ENCODE measurements at places on chromosomes 4 and X.
A peak's percentile ranks its signal among the peaks of the same experiment; 100 is the strongest.

DNA sequence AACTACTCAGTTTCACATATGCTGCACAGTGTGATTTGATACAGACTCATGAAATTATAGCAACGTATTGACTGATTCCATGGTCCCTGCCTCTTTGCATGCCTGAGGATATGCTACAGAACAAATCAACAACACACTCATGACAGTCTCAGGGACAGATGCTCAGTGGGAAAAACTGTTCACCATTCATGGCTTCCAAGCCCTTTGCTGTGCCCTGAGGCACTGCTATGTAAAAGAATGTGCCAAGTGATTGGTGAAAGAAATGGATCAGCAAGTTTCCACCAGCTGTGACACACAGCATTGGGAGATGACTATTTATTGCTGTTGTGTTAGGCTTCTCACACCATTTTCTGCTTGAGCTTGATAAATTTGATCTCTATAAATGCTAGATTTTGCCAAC is 825.6 kb upstream of the INTU start:
- DNase-seq = peak; percentile 50

GRCh38 chr4:110211007-110211769 is 12.8 kb upstream of the ELOVL6 start:
- peak; percentile 51 for DNase-seq

DNA sequence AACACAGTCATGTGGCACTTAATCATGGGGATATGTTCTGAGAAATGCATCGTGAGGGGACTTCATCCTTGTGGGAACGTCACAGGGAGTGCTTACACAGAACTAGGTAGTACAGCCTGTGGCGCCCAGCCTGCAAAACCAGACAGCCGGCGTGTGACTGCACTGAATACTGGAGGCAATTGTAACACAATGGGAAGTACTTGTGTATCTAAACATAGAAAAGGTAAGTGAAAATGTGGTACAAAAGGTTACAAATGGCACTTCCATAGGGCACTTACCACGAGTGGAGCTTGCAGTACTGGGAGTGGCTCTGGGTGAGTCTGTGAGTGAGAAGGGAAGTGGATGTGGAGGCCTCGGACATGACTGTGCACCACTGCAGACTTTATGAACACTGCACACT is 5.2 kb downstream of the TLR3 start:
- no peak for DNase-seq

DNA sequence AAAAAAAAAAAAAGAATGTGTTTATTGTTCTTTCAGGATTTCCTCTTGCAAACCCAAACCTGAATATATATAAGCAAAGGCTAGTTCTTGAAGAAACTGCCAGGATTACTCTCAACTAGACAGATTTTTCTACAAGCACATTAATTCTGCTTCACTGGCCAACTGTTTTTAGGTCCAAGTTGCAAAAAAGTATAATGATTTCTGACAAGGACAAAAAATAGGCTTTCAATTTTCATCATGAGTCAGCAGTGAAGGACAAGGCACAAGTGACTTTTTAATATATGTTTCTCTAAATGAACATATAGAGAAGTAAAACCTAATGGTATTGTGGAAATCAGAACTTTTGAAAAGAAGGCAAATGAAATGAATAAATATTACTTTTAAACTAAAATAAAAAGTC is 73.7 kb downstream of the ELOVL6 start:
- no peak for DNase-seq

GRCh38 chrX:104254442-104255115 is at the start of gene ESX1:
Gene ESX1 (minus strand): TSS chrX:104254933. CDS start chrX:104254849, 84 bp downstream.
- no peak for DNase-seq

GRCh38 chr4:123398853-123399626 is 2.4 kb downstream of the SPRY1 start:
- DNase-seq = peak; percentile 73

DNA sequence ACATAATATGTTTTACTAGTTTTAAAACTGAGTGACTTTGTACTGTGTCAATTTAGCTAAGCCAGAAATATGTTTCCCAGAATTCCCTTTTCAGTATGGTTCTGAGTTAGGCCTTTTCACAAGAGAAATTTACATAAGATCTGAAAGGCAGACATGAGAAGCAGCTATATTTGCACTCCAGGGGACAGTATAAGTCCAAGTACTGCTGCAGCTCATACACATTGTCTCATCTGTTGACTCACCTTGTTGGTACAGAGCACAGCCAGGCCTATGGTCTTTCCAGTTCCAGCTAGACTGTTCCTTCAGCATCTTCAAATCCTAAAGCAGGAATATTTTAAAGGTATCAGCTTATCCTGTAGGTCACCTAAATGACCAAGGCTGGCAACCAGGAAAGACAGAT is 53.5 kb downstream of the BMP3 start:
- peak; percentile 3 for DNase-seq

DNA sequence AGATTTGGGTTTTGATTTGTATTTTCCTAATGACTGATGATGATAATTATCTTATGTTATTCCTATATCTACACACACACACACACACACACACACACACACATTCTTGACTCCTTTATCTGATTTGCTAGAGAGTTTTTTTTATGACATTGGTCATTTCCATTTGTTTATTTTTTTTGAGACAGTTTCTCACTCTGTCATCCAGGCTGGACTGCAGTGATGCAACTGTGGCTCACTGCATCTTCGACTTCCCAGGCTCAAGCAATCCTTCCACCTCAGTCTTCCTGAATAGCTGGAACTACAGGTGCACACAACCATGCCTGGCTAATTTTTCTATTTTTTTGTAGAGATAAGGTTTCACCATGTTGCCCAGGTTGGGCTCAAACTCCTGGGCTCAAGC is 6.7 kb downstream of the ZNF81 start:
- DNase-seq = peak; percentile 12

DNA sequence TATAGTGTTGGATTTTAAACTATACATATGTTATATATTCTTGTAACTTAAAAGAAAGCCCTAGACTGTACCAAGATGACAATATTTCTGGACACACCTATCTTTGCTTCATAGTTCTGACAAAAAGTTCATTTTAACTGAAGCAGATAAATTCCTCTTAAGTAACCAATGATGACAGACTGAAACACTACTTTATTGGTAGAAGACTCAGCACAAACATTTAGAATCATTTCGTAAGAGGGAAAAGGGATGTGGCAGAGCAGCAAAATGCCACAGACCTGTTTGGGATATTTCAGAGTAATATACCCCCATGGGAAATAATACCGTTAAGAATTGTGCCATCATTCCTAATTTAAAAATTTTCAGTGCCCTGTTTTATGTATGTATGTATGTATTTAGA is 56.2 kb downstream of the APOO start:
- no peak for DNase-seq

GRCh38 chr4:110096405-110096804 is 102.0 kb downstream of the ELOVL6 start:
- no peak for DNase-seq

DNA sequence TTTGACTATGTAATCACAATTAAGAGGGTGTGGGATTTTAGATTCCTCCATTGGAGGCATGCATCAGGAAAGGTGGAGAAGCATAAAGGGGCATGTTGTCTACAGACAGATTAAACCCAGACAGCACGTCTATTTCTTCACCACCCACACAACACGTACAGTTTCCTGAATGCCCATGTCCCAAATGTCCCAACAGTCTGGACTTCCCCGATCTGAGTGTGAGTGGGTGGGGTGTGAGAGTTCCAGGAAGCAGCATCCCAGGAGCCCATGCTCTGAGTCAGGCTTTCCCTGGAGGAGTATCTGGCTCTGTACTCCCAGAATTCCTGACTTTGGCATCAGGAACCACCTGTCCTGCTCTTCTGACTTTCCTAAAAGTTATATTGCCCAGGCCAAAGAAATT is 30.8 kb upstream of the NDP start:
- no peak for DNase-seq

- peak; percentile 91 for DNase-seq
Measured at GRCh38 chrX:115560978-115561604, at the start of gene PLS3. Gene PLS3 (plus strand): TSS chrX:115561174. CDS start chrX:115610251, 49,077 bp downstream.

DNA sequence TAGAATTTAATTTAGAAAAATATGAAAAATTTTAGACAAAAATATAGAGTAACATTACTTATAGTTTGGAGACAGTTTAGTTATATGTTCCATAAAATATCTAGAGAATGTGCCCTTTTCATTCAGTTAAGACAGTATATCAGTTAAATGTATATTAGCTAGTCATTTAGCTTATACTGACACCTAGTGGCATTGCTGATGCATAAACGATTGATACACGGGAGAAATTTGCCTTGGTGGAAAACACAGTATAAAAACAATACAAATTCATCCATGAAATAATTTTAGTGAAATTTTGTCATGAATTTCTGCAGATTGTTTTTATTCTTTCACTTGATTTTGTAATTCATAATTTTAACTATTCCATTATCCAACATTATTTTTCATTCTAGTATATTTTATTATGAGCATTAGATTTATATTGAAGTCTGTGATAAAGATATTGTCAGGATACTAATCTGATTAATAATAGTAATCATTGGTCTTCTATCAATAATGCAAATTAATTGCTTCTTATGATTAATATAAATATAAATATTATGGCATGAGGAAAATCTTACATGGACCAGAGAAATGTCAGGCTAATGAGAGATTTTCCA is 219.0 kb downstream of the TLL1 start:
- DNase-seq = peak; percentile 42

- DNase-seq = no peak
Measured at GRCh38 chr4:86291180-86291579, 68.7 kb downstream of the MAPK10 start.

DNA sequence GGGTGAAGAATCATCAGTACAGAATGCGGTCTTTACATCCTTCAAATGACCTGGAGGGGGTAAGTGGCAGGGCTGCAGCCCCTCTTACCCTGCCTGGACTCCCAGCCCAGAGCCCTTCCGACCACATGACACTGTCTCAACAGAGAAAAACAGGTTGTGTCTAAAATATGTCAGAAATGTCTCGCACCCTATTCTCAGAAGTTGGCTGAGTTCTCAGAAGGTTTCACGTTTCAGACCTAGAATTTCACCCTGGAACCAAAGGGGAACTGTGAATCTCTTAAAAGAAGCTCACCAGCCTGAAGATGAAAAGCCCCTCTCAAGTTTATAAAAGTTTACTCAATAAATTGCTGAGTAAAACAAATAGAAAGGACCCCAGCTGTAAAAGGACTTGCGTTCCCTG is 7.0 kb upstream of the CRMP1 start:
- no peak for DNase-seq

DNA sequence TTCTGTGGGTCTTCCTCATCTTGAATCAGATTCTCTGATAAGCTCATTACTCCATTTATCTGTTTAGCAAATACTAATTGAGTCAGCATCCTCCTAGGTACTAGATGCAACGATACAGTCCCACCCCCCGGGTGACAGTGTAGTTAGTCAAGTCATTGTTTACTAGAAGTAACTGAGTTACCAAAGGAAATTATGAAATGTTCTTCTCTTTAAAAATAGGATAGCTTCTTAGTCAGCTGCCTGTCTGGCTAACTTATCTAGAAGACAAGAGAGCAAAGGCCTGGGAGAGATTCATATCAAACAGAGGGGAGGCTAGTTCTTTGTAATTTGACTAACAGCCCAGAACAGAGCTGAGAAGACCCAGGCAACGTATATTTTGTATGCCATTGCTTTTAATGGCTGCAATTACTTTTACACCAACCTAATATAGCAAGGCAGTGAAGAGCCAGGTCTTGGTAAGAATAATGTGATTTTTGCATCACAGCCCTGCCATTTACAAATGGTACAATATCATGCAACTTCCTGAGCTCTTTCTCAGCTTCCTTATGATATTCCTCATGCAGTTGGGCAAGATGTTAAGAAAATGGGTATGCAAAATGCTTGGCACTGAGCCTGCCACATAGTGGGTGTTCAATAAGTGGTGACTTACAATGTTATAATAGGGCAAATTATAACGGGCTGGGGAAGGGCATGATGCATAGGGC is 149.9 kb downstream of the CHIC2 start:
- peak; percentile 69 for DNase-seq

DNA sequence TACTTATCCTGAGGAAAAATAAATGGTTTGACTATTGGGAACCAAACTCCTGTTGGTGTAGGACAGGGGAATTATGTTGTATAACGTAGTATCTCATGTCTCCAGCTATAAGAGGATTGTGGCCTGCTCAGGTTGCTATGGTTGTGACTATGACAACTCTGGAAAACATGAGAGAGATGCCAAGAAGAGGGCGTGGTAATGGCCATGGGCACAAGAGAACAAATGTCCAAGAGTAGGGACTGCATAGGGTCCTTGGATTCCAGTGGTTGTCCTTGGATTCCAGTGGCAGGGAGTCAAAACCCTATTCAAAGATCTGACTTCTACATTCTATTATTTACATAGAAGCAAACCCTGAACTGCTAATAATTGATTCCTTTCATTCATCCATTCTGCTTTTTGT is 6.8 kb upstream of the MOB1B start:
- peak; percentile 52 for DNase-seq

GRCh38 chrX:8304668-8305067 is 133.6 kb upstream of the VCX2 start:
- DNase-seq = peak; percentile 46

GRCh38 chrX:15916704-15917084 is 62.1 kb upstream of the AP1S2 start:
- no peak for DNase-seq

DNA sequence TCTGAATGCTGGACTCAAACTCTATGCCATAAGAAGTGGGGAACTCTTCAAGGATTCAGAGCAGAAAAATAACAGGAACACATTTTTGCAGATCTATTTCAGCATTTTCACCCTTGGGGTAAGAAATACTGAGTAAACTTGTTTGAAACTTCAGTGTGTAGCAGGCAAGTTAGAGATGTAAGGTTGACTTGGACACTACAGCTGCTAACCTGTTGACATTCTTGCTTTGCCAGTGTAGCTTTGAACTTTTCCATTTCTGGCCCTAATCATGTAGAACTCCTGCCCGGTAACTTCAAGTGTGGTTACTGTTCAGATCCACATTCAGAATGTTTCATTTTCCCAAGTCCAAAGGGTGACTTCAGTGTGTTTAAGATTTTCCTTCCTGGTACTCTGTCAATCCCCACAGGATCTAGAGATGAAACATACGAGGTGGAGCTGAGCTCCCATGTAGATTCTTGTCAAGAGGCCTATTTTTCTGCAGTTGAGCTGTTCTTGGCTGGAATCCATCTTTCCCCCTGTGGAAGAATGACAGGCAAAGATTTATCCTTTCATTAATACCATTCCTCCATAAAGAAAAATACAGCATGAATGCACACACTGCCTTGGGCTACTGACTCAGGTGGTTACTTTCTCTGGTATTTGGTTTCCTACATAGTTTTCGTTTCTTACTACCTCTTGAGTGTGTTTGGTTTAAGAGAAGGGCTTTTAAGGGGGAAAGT is 34.1 kb downstream of the FHDC1 start:
- peak; percentile 88 for DNase-seq

DNA sequence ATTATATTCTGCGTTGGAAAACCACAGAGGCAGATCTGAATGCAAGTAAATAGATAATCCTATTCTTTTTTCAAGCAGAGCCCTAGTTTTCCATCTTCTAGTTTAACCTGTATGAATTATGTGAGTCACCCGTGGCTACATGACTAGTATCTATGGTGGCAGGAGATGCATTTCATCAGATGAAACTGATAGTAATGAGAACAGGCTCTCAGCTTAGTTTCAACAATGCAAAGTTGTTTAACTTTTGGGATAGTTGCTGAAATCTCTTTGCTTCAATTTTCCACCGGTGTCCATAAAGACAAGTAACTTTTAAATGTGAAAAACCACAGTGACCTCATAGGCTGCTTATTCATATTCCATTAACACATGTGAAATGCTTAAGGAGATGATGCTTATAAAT is 1317.4 kb upstream of the TENM3 start:
- DNase-seq = peak; percentile 42

GRCh38 chr4:169143335-169143734 is 127.4 kb downstream of the SH3RF1 start:
- no peak for DNase-seq

- DNase-seq = peak; percentile 84
Measured at GRCh38 chr4:153555730-153556434, 89.7 kb downstream of the TMEM131L start.

Data from fibroblast of skin of back (primary cell).